ENCODE measurements at places on chromosomes 2 and 18. TPM values are rescaled to one million over a fixed set of nuclear protein-coding genes. Genes with fewer than 3 reads are reported as not detected.

The ABCB11 gene
- not detected for total RNA-seq

The ITPRIPL1 gene
- total RNA-seq, result 1.4 TPM

The IL18R1 gene
- 0.53 TPM for total RNA-seq

The FAM210A gene
- 12.2 TPM for total RNA-seq

The NAPG gene
- 22.7 TPM for total RNA-seq

The SPC25 gene
- total RNA-seq, result 14.7 TPM

The CD8B2 gene
- not detected for total RNA-seq

The MFSD2B gene
- under 0.01 TPM for total RNA-seq

The SP5 gene
- total RNA-seq, result not detected

Measured in myometrial cell (primary cell).